NCI-H2081 treated with DMSO at 0.1 percent for 48 hours (cell line): ENCODE measurements at places on chromosomes 7 and 10.
A peak's percentile ranks its signal among the peaks of the same experiment; 100 is the strongest.

- no peak for DNase-seq
These were observed 10.8 kb upstream of the CSGALNACT2 start for GRCh38 chr10:43127442-43127841.

DNA sequence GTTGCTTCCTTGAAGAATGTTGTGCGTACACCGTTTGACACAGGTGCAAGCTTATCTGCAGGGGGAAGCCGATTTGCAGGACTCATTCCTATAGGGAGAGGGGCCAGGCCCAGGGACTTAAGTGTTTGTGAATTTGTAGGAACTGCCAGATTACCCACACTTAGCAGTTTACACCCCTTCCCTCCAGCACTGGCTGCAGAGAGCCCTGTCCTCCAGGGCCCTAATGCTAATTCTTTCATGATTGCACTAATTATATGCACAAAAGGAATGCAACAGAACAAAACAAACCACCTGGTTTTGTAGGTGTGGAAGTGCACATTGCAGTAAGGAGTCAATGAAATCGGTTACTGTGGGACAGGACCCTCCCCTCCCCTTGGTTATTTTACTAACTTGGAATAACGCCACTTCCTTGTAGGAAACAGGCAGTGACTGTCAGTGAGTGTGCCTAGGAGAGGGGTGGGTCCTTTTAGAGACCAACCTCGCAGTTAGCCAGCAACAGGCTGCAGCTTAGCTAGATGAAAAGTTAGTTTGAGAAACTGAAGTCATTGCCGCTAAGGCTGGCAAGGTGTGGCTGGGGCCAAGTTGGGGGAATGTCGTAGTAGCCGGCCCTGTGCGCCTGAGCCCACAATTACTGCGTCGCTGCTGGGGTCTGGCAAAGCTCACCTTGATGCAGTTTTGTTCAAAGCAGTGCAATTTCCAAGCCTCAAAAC, 60.6 kb downstream of the CUX1 start:
- no peak for DNase-seq

- DNase-seq: no peak
These were observed 81.4 kb upstream of the GJD4 start for GRCh38 chr10:35523670-35524225.

DNA sequence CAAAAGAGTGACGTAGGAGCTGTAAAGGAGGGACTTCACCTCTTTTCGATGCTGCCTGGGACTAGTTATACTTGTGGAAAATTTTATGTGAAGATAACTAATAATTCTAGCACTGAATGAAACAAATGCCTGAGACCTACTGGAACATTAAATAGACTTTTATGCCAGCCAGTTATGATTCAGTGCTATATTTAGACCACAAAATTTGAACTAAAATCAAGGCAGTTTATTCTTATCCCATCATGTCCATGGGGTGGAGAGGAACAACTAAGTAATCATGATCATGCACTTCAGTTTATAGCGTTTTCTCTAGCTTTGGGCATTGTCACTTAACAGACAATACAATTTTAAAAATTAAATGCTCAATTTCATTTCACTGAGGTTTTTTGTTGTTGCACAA, 76.7 kb downstream of the ZEB1 start:
- DNase-seq: no peak

DNA sequence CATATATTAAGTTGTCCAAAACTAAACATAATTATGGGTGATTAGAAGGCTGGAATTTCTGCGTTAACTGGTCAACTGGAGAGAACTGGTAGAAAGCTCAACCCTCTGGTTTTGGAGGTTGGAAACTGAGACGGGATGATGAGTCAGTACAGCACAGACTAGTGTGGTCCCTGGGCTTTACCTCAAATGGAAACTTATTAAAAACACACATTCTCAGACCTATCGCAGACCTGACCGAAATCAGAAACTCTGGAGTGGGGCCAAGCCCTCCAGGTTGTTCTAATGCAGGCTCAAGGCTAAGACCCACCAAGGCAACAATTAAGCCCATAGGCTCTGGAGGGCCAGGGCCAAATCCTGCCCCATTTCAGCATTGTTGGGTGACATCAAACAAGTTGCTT, 136.9 kb downstream of the KCNMA1 start:
- DNase-seq: no peak

DNA sequence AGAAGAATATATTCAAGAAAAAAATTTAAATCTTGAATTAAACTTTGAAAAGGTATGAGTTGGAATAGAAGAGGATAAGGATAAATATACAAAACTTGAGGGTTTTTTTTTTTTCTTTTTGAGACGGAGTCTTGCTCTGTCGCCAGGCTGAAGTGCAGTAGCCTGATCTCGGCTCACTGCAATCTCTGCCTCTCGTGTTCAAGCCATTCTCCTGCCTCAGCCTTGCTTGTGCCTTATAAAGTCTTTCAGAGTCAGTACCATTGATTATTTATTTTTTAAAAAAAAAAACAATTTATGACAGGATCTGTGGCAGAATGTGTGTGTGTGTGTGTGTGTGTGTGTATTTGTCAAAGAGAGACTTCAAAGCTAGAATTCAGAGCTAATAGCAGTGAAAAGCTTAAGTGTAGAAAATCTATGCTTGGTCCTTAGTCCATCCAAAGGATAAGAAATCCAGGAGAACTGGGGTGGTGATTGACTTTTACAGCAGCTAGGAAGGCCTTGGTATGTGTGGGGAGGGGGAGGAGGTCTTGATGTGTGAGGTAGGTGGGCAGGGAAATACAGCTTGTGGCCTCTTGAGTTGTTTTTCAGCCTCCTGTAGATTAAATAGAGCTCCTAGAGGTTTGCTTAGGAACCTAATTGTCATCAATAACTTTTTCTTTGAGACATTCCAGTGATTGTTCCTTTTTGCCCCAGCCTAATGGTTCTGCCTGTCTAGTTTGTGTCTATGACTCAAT, 2.4 kb downstream of the HECTD2 start:
- DNase-seq: no peak

DNA sequence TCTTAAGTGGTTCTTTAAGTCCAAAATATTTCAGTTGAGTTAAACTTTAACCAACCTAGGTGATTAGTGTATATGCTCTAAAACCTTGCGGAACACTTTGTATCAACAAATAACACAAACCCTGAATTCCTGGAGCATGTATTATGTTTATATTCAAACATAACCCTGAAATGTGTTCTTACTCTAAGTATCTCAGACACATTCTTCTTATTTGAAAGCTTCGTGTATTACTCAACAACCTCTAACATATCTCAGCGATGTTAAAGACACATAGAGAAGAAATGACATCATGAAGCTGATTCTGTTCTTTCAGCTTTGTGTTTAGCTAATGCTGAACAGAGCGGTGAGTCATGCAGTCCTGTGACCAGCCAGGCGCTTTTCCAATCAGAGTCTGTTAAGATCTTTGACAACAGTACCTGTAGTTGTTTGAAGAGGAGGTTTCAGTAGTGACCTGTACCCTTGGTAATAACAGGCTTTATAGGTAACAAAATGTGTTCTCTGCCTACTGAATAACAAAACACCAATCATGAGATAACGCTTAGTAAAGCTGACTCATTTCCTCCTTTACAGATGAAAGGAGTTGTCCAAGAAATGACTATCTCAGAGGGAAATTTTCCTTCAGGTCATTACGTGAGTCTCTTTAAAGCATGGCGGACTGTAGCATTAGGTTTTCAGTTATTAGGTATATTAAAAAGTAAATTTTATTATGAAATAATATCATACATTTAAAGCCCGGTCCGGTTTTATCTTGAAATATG, 67.3 kb upstream of the KLF6 start:
- DNase-seq: peak; percentile 0

DNA sequence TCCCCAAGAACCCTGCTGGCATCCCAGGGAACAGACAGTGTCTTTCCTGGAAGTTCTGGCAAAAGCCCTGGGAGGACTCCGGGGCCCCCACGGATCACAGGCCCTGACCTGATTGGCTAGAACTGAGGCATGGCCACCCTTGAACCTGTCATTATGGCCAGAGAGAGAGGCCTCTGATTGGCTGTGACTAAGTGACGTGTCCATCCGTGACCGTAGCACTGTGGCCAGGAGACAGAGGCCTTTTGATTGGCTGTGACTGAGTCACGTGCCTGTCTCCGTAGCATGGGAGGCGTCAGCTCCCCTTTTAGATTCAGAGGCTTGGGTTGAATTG, 163.8 kb downstream of the RGS10 start:
- DNase-seq: no peak

- no peak for DNase-seq
These were observed 9.6 kb downstream of the PSD start for GRCh38 chr10:102408728-102409603.

- no peak for DNase-seq
These were observed 121.8 kb downstream of the RAPGEF5 start for GRCh38 chr7:22235134-22235533.

GRCh38 chr10:49837051-49837478, 74.9 kb upstream of the OGDHL start:
- DNase-seq: no peak

GRCh38 chr10:100749309-100750217, 4.2 kb downstream of the PAX2 start:
- no peak for DNase-seq

- no peak for DNase-seq
These were observed 32.8 kb upstream of the VIPR2 start for GRCh38 chr7:159177284-159177953.

GRCh38 chr10:7288060-7288690, 122.7 kb downstream of the SFMBT2 start:
- no peak for DNase-seq

DNA sequence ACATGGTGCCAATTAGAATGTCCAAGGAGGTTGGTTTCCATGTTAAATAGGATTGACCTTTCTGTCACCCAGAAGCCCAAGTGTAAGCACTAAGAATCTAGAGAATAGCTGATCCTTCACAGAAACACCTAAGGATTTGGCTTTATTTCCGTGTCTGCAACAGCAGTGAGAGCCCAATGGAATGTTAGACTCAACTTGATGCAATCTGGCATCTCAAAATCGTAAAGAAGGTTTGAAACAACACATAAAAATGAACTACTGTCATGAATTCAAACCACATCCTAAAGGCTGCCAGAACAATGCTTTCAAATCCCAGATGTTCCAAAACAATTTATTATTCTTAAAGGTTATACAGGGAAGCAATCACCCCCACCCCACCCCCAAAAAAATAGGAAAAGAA, 18.6 kb downstream of the PPP1R3C start:
- no peak for DNase-seq

DNA sequence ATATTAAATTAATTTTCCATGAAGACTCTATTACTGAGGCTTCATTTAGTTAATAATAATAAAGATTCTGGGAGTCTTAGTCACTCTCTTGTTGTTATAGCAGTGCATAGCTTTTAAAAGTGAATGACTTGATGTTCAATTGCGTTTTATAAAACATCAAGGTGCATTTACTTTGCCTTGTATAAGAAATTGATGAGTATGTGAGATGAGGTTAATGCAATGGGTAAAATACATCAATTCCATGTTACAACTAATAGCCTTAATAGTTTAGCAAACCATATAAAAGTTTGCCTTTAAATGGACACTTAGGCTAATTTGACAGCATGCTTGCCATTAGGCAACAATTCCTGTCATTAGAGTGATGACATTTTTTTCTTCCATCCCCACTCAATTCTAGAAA, 173.6 kb upstream of the TEX47 start:
- no peak for DNase-seq

GRCh38 chr7:140342727-140343514, 55.4 kb downstream of the SLC37A3 start:
- no peak for DNase-seq

GRCh38 chr10:8951440-8952089, 897.1 kb downstream of the GATA3 start:
- no peak for DNase-seq

DNA sequence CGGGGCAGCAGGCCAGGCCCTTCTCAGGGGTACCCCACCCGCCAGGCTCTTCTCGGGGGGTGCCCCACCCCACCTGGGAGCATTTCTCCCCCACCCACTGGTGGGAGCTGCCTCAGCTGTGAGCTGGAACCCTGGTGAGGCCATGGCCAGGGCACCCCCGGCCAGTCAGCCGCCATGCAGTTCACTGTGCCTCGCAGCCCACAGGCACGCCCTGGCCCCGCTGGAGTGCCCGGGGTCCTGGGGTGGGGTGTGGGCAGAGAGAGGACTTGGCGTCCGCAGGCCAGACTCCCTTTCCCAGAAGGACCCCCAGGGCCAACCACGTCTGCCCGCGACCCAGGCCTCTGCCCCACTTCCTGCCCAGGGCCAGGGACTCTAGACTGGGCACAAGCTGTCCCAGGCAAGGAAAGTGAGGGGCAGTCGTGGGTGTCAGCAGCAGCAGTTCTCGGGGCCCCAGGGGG, 13.1 kb downstream of the DPYSL4 start:
- no peak for DNase-seq

GRCh38 chr10:22483132-22483531, 137.8 kb downstream of the SPAG6 start:
- DNase-seq: no peak

GRCh38 chr10:109961174-109962001, 38.1 kb upstream of the XPNPEP1 start:
- DNase-seq: no peak

GRCh38 chr7:585229-585711, 65.6 kb upstream of the PDGFA start:
- DNase-seq: no peak

DNA sequence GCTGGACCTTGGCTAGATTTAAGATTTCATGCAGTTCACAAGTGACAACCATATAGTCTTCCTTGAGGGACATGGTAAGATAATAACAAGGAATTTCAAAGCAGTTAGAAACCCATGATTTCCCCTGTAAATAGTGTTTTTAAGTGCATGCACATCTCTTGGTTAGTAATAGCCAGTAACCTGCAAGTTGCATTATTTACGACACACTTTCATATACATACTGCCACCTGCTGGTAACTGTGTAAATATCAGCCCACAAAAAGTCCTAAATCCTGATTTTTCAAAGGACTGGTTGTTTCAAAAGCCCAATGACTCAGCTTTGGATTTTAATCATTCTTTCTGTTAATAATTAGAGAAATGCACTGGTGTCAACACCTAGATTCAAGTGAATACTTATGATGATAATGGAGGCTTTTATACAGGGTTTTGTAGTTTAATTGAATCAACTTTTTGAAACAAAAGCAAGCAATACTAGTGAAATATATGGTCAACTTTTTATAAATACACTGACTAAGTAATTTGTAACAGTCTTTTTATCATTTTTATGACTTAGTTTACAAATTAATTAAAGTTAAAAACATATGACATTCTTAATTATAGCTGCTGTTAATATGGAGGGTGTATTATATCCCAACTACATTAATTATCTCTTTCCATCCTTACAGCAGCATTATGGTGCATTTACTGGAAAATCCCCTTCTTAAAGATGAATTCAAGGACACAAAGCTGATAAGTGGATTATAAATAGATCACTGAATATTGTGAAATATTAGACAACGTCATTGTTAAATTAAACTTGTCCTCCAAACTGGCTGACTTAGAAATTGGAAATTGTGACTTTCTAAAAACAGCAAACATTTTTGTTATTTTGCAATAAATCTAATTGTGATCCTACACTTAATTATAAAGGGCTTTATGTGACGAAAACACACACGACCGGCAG, 367.7 kb upstream of the SEMA3D start:
- DNase-seq: peak; percentile 42

- no peak for DNase-seq
These were observed 2.6 kb downstream of the GOLGA7B start for GRCh38 chr10:97852277-97852676.

GRCh38 chr10:64505501-64505900, 984.3 kb downstream of the REEP3 start:
- no peak for DNase-seq
